Brain microvascular endothelial cell (primary cell): ENCODE measurements at places on chromosomes 1 and 21.

- no peak for DNase-seq
Observed at GRCh38 chr1:50111503-50111902, 2.8 kb downstream of the ELAVL4 start.

GRCh38 chr1:181919542-181919941 is 142.0 kb downstream of the ZNF648 start:
- no peak for DNase-seq

DNA sequence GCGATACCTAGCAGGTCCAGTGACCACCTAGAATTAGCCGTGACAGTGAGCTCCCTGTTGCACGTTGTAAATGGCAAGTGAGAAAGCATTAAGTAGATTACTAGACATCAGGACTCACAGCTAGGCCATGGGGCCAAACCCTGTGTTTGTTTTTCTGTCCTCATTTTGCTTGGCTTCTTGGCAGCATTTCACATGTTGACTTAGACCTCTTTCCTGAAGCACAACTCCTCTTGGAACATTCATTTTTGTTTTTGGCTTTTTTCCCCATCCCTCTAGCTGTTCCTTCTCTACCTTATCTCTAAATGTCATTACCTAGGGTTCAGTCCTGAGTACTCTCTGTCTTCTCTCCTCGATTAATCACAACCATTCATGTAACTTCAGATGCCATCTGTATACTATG is 16.9 kb upstream of the PTPN14 start:
- DNase-seq, result no peak

DNA sequence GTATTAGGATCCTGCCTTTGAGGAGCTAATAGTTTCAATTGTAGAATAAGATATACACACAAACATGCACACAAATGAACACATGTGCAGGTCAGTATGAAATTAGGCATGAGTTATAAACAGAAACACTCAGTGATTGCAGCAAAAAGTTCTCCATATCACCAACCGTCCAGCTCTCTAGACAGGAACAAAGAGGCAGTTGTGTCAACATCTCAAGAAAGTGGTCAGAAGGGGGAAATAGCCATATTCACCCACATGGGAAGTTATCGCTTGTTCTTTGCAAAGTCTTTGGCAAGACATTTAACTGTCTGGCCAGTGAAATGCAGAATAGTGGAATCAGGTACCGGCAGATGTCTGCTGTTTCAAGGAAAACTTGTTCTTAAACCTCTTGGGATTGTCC is 29.4 kb upstream of the PIGC start:
- DNase-seq, result no peak

- DNase-seq, result no peak
Observed at GRCh38 chr1:27525296-27526272, 35.6 kb upstream of the WASF2 start.
